AG08395 (cell line): ENCODE measurements at places on chromosomes 6 and 20.
A peak's percentile ranks its signal among the peaks of the same experiment; 100 is the strongest.

GRCh38 chr6:27760464-27760863, 151.7 kb downstream of the OR2B2 start:
- no peak for DNase-seq

GRCh38 chr6:34131326-34132290, 14.3 kb downstream of the GRM4 start:
- DNase-seq: no peak

DNA sequence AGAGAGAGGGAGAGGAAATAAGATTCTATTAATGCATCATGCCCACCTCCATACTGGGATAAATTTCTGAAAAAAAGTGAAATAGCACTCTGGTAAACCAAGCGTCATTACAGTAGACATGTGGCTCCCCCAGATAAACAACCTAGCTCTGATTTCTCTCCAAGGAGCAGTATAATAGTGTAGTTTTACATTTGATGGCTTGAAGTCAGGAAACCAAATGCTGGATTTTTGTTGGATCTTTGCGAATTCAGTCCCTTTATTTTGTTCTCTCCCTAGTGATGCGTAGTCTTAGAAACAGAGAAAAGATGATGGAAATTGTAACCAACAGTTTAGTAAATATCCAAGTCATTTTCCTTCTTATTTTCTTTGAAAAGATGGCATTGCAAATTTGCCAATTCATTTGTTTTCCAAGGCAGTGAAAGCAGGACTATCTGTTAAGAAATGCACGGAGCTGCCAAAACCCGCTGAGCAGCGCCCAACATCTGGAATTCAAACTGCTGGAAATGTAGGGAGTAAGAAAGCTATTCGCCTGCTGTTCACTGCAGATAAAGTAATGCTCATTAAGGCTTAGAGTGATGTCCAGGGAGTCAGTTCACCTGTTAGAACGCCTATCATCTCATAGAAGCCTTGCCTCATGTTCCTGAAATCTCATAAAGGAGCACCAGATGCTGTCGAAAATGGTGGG, 85.7 kb upstream of the DOK5 start:
- DNase-seq: no peak

- DNase-seq: no peak
These were observed 8.0 kb downstream of the CD2AP start for GRCh38 chr6:47485491-47486135.

GRCh38 chr6:117829594-117830319, 77.3 kb upstream of the SLC35F1 start:
- DNase-seq: peak; percentile 18

GRCh38 chr20:63568170-63568981, 5.7 kb downstream of the HELZ2 start:
- no peak for DNase-seq

- no peak for DNase-seq
These were observed 276.4 kb downstream of the UTRN start for GRCh38 chr6:144561455-144562043.

DNA sequence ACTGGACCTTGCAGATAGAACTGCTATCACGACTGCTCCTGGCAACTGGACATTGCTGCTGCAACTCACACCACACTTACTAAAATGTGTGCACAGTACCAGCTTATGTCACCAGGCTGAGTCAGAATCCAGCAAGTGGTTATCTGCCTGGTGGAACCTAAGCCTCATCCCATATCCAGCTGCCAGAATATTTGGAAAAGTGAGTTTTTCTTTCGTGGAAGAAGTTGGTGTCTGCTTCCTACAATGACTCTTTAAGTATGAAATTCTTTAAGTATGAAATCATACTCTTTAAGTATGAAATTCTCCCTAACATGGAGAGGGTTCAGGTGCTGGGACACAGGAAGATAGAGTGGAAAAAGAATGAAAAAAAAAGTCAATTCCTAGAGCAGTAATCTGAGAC, 16.4 kb upstream of the POLR1H start:
- peak; percentile 75 for DNase-seq

- DNase-seq: no peak
These were observed 328.1 kb upstream of the ARID1B start for GRCh38 chr6:156449128-156449527.

DNA sequence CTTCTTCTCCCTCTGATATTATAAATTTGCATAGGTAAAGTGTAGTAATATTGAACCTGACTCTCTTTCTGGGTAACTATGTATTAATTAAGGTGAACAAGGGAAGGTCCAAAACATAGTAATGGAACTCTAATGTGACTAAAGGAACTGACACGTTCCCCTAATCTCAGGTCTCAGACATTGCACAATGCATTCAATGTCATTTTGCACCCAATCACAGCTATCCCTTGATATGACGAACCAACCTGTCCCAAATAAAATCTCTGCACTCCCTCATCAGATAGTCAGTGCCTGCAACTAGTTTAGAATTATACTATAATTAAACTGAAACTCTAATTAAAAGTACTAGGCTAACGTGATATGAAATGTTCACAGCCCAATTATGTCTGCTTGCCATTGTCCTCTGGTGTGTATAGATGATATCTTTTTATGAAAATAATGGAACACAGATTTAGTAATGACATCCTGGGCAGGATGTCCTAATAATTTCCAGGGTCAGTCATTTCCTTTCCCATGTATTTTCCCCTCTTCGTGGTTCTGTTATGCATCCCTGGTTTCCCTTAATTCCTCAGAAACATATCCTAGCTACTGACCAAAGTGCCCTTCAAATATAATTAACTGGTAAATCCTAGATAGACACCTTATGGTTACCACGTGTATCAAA, 36.8 kb downstream of the PTPRK start:
- DNase-seq: no peak

- no peak for DNase-seq
These were observed 341.0 kb upstream of the OPRM1 start for GRCh38 chr6:153698001-153698400.

DNA sequence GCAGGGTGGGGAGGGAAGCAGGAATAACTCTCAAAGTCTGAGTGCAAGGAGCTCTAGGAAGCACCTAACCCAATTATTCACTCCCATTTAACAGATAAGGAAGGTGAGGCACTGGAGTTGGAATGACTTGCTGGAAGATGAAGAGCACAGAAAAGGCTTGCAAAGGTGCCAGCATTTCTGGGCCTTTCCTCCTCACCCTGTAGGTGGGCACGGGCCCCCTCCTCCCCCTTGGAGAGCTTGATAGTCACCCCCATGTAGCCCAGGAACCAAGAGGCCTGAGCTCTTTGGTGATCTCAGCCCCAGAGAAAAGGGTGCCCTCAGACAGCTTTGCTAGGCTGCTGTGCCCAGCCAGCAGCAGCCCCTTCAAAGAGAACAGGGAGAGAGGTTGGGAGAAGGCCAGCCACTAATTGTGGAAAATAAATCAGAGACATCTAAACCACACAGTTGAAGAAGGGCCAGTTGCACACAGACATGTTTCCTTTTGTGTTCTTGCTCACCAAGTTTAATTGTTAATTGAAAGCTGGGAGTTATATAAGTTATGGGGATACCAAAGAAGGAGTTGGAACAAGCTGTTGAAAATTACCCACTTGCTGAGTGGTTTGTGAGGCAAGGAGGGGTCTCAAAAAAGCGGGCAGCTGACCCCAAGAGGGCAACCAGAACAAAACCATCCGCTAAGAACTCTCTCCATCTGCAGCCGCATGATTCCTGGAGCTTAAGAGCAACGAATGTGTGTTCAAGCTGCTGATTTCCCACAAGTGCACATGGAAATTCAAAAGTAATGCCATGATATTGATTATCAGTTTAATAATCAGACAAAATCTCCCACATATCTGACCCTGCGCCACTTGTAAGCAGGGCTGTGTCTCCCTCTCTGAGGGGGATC, 77.0 kb downstream of the MRPL14 start:
- peak; percentile 61 for DNase-seq

- DNase-seq: no peak
These were observed 89.9 kb upstream of the MPC1 start for GRCh38 chr6:166472636-166473035.

- DNase-seq: no peak
These were observed 256.1 kb upstream of the RUNX2 start for GRCh38 chr6:45072016-45072415.

- DNase-seq: no peak
These were observed 169.4 kb upstream of the TAB2 start for GRCh38 chr6:149147938-149148718.

- DNase-seq: no peak
These were observed 100.4 kb upstream of the MLN start for GRCh38 chr6:33904050-33904746.
